Fibroblast of skin of left quadriceps (primary cell): ENCODE measurements at places on chromosomes 12 and 14.

GRCh38 chr12:26636710-26637328, 196.2 kb downstream of the ITPR2 start:
- no peak for DNase-seq

GRCh38 chr12:114140576-114140975, 174.5 kb upstream of the RBM19 start:
- DNase-seq: no peak

DNA sequence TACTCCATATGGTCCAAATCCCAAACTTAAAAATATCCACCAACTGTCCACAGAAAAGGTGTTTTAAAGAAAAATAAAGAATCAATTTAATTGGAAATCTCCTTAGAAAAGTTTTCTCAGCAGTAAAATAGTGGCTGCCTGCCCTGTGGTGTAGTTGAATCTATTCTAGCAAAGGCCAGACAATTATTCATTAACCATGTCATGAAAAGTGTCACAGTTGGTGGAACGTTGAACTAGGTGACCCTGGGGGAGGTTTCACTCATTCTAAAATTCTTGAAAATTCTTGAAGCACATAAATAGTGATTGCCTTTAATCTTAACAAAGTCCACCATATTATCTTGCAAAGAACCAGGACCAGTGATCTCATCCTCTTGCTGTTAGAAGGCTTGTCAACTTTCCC, 78.4 kb upstream of the GZMB start:
- DNase-seq: no peak

GRCh38 chr12:128606051-128606450, 217.7 kb downstream of the SLC15A4 start:
- no peak for DNase-seq

GRCh38 chr14:75578102-75578785, at the start of gene FLVCR2:
Gene FLVCR2 (plus strand): TSS chr14:75578620. CDS start chr14:75578973, 353 bp downstream.
- DNase-seq: no peak

GRCh38 chr12:5565933-5566599, 134.2 kb downstream of the NTF3 start:
- peak; percentile 63 for DNase-seq

DNA sequence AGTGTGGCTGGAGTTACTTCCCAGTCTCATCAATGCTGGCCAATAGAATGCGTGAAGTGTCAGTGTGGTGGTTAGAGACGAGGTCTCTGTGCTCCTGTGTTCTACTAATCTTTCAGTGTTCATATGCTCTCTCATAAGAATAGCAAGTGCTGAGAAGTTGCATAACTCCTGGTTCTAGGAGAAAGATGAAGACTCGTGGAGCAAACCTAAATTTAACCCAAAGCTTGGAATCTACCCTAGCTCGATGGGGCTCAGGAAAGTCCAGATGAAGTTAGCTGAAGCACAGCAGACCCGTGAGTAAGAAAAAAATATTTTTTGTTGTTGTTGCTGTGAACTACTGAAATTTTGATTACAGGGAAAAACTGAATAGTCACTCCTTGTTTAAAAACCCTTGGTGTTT, 412.6 kb downstream of the APAF1 start:
- DNase-seq: no peak

DNA sequence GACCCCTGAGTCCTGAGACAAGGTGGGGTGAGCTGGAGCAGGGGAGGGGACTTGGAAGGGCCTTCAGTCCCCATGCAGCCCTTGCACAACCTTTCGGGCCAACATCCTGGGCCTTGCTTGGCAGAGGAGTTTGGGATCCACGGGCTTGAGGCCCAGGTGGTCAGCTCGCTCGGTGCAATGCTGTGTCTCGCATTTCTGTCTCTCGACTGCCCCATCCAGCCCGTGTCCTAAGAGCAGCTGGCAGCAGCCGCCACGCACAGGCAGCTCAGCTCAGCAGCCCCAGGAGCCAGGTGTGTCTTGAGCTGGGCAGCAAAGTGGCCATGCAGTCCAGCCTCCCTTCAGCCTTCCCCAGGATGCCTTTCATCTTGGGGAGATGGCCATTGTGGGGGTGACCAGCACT, 10.8 kb downstream of the PACS2 start:
- no peak for DNase-seq

DNA sequence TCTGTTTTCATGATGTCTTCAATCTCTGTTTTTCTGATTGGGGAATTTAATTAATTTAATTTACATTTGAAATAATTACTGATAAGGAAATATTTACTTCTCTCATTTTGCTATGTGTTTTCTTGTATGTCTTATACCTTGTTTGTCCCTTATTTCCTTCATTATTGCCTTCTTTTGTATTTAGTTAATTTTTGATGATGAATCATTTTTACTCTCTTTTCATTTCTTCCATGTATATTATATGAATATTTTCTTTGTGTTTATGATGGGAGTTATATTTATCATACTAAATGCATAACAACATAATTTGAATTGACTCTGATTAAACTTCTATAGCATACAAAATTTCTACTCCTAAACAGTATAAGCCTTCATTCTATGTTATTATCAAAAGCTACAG, 309.6 kb downstream of the LRFN5 start:
- no peak for DNase-seq

DNA sequence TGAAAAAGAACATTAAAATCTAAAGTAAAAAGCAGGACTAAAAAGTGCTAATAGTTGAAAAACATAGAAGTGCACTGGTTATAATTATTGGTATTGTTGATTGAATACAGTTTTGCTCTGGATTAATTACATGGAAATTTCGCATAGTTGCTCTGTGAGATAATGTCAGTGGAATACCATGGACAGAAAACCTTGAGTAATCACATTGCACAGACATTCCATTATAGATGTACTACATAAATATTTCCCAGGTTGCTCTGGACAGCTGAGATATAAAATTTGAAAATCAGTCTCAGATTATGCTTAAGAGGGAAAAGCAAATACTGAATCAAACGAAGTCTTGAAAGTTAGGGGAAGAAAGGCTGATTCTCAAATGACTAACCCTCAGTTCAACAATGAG, 439.3 kb upstream of the FLRT2 start:
- DNase-seq: peak; percentile 39

DNA sequence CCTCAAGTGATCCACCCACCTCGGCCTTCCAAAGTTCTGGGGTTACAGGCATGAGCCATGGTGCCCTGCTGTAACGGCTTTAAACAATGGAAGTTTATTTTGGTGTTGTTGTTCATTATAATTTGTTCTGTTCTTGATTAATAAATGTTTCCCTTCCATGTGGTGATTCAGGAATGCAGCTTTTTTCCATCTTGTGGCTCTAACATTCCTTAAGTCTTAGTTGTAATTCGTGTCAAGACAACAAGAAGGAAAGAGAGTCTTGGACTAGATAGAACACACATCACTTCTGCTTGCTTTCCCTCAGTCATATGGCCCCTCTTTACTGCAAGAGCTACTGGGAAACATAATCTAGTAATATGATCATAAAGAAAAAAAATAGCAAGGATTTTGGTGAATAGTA, 211.6 kb downstream of the SLC6A15 start:
- peak; percentile 37 for DNase-seq

DNA sequence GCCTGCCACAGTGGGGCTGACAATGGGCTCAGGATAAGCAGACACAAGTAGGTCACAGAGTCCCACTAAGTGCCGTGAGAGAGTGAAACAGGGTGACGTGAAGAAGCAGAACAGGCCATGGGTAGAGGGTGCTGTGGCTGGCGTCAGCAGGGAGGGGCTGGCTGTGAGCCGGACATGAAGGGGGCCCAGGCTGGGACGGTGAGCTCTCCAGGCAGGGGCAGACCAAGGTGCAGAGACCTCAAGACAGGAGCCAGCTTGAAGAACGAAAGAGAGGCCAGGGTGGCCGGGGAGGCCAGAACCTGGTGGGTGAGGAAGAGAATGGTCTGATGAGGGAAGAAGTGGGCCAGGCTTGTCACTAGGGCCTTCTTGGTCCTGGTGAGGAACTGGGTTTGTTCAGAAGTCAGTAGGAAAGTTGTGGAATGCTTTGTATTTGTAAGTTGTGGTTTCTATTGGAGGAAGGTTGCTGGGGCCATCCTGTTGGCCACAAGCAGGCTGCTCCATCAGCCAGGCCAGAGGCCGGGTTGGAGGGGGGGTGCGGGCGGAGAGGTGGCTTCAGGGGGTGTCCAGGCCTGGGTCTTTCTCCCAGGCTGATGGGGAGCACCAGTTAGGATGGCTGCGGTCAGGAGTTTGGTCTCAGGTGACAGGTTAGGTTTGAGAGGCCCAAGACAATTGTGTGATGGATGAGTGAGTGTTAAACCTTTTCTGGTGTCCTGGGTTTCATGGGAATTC, 21.4 kb upstream of the MLXIP start:
- no peak for DNase-seq

DNA sequence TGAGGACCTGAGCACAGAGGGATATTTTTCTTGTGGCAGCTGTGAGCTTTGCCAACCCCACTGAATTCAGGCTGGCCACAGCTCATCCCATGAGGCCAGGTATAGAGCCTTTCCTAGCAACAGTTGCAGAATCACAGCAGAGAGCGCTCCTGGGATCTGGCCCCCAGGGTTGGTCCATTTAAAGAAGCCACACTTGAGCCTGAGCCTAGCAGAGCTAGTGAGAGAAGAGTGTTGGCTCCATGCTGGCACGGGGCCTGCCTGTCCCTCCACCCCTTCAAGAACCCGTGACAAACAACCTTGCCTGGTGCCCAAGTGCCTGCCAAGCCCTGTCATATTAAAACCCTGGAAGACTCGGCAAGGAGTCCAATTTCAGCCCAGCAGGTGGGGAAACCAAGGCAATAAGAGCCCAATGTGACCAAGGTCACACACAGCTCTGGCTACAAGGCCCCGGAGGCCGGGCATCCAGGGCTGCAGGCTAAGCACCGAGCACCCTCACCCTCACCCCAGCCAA, 91.6 kb downstream of the LRRC74A start:
- no peak for DNase-seq

DNA sequence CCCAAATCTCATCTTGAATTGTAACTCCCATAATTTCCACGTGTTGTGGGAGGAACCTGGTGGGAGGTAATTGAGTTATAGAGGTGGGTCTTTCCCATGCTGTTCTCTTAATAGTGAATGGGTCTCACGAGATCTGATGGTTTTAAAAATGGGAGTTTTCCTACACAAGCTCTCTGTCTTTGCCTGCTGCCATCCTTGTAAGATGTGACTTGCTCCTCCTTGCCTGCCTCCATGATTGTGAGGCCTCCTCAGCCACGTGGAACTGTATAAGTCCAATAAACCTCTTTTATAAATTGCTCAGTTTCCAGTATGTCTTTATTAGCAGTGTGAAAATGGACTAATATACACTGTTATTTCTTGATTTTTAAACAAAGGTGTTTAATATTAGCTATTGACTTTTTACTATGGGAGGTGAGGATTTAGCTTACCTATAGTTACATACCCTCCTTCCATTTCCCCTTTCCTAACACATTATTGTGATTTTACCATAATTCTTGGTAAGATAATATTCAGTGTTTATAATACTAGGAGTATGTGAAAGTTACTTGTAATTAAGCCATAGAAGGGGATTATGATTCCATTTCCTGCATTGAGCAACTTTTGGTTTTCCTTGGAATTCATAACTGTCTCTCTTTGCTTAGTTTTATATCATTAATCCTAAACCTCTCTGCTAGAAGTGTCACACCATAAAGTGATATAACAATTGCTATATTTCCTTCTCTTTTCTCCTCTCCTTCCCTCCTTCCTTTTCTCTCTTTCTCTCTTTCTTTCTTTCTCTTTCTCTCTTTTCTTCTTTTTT, 151.0 kb upstream of the KRAS start:
- DNase-seq: no peak

- no peak for DNase-seq
These were observed 49.8 kb upstream of the PARP11 start for GRCh38 chr12:3923021-3923420.

DNA sequence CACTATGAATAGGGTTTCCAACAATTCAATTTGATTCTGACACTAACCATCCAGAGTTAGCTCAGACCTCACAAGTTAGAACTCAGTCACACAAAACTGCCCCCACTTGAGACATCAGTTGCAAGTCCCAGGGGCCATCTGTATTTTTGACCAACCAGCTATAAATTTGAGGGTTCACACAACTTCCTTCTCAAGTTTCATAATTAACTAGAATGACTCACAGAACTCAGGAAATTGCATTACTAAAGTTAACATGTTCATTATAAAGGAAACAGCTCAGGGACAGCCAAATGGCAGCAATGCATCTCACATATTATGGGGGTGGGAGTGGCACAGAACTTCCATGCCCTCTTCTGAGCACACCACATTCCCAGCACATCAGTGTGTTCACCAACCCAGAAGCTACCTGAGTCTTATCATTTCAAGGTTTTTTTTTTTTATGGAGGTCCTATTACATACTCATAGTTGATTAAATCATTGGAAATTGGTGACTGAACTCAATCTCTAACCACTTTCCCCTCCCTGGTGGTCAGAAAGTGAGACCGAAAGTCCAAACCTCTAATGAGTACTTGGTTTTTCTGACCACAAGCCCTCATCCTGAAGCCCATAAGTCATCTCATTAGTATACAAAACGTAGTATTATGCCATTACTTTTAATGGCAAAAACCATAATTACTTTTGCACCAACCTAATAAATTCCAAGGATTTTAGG, 1721.5 kb upstream of the SEL1L start:
- DNase-seq: peak; percentile 25

DNA sequence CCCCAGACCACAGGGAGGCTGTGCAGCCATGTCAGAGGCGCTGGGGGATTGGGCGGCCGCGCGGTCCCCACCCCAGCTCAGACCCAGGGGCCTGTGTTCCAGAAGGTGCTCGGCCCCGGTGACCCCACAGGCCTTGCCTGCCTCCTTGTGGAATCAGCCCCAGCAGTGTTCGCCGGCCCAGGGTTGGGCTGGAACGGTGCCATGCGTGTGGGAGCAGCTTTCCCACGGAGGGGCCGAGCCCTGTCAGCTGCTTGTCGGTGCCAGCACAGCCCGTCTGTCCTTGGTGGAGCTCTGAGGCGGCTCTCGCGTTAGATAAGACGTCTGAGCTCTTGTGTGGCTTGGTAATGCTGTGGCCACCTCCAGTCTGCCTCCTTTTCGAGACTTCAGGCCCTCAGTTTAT, 8.5 kb downstream of the ZFYVE21 start:
- DNase-seq: no peak

DNA sequence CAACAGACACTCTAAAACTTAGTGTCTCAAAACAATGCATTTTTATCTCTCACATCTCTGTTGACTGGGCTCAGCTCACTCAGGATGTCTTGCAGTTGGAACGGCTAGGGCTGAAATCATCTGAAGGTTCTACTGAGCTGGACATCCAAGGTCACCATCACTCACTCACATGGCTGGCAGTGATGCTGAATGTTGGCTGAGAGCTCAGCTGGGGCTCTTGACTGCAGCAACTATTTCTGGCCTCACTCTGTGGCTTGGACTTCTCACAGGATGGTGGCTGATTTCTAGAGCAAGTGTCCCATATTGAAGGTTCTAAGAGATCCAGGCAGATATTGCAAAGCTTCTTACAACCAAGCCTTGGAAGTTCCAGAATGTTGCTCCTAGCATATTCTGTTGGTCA, 166.5 kb downstream of the ZFP36L1 start:
- DNase-seq: no peak

DNA sequence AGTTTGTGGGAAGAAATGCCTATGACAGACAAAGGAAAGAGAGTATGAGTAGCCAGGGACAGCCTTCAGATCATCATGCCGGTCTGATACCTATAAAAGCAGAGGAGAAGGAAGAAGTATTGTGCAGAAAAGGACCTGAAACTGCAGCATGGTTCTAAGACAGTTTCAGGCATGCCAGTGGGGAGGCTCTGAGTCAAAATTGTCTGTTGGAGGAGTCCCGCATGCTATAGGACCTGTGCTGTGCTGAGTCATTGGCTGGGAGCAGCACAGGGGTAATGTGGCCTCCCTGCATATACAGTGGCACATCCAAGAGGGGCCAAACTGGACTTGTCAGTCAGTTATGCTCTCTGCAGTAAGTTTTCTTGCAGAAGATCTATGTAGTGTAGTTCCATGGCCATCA, 40.7 kb downstream of the NEUROD4 start:
- no peak for DNase-seq
